ENCODE measurements at places on chromosomes 5 and 9. TPM values are rescaled to one million over a fixed set of nuclear protein-coding genes. Genes with fewer than 3 reads are reported as not detected.
A peak's percentile ranks its signal among the peaks of the same experiment; 100 is the strongest.

DNA sequence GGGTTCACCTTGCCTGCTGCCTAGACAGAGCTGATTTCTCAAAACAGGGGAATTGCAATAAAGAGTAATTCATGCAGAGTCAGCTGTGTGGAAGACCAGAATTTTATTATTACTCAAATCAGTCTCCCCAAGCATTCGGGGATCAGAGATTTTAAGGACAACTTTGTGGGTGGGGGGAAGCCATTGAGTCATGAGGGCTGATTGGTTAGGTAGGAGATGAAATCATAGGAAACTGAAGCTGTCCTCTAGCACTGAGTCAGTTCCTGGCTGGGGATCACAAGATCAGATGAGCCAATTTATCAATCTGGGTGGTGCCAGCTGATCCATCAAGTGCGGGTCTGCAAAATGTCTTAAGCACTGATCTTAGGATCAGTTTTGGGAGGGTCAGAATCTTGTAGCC is 159.1 kb upstream of the MAP1B start:
- no peak for DNase-seq

GRCh38 chr5:75374394-75374814 is 37.4 kb downstream of the HMGCR start:
- no peak for DNase-seq

DNA sequence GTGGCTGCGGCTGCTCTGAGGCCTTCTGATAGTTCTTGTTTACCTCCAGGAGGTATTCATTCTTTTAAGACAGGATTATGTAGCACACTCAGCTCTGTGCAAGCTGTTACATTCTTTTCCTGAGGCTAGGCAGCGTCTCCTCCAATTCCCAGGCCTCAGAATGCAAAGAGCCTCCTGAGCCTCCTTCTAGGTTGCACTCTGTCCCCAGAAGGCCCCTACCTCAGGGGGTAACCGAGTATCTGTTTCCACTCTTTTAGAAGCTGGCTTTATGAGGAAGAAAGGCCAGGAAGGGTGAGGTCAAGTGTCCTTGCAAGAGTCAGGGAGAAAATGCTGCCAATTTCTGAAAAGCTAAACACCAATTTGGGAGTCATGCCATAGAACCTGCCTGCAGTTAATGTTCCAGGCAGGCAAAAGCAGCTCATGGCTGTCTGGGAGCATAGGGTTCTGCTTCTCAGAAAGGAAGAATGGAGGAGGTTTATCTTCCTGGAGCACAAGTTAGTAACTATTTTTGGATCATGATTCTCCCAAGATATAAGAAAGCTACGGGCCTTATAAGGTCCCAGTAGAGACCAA is 178.9 kb downstream of the SEMA6A start:
- DNase-seq = no peak

DNA sequence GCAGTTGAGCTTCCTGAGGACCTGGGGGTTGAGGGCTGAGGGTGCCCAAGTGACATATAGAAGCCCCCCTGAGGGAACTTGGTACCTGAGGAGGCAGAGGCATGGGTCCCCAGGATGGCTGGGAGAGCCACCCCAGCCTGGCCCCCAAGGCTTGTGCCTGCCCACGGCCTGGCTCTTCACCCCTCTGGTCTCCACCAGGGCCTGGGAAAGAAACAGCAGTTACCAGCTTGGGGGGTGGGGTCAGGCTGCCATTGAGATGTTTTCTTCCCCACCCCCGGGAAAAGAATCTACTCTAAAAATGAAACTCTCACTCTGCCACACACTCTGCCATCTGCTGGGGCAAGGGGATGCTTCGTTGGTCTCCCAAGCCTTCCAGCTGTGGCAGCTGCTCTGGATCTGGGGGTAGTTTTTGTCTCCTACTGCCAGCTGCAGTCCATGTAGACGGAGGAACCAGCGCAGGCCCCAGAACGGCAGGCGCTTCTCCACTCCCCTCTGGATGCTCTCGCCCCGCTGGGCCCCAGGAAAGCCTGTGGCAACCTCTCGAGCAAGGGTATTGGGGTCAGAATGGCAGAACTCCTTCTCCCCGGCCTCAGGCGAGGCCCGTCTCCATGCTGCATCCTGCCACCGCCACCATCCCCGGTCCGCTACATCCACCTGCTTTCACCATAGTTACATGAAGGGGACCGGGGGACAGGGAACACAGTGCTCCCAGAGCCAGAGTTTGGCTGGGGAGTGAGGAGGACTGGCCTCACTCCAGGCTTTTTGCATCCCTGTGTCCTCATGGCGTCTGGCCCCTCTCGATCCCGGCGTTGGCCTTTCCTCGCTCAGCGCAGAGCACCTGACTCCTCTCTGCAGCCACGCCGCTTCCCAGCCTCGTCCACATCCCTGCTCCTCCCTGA is 123.5 kb downstream of the DAB2IP start:
- DNase-seq = no peak

DNA sequence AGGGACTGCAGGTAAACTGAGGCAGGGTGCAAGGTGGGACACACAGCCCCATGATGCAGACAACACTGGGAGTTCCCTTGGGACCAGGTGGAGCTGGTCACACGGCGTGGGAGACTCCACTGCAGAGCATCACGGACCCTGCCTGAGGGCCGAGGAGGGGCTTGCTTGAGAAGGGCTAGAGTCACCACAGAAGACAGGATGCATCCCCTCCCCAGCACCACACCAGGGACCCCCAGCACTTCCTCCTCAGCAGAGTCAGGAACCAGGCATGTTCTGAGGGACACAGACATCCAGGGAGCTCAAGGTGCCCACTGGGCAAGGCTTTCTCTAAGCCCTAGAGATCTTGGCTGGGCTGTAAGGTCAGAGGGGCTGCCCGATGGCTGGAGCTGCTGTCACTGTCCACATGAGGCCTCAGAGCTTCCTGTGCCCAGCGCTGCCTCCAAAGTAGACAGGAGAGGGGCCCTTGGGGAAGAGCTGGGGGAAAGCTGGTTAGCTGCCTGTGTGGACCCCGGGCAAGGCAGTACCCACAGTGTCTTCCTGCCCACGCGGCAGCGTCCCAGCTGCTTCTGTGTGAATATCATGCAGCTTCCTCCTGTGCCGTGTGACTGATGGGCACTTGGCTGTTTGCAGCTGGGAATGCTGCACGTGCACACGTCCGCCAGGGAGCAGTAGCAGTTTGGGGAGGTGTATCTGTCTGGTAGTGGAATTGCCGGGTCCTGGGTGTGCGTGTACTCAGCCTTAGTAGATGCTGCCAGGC is 176.6 kb downstream of the CACNA1B start:
- DNase-seq = no peak

DNA sequence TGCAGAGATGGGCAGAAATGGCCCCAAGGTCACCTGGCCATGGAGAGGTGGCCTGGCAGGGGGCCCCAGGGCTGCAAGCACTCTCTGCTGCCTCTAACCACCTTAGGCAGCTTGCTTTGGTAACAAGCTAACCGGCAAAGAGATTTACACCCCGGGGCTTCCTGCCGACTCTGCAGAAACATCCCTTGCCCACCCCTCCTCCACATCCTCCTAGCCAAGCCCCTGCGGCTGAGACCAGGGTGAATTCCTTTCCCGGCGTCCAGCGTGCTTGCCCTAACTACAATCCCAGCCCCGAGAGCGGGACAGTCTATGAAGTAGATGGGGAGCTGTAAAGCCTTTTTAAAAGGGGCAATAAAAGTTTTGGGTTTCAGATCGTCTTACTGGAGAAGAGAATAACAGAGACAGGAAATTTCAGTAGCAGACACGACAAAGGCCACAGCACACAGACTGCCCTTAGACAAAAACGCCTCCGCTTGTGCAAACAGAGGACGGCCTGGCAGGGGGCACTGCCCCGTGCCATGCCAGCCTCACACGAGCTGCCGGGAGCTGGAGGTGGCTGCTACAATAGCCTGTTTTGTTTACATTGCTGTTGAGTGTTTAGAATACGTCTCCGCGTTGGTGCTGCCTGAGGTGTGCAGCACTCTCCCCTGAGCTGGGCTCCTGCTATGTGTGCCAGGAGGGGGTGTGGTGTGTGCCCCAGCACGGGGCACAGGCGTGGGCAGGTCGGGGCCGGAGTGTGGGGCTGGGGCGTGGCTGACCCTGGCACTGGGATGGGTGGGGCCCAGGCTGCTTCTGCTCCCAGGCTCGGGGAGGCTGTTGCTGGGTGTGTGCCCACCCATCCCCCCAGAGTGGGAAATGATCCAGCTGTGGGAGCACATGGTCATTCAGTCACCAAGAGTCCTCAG is 15.3 kb downstream of the MYMK start:
- peak; percentile 77 for DNase-seq

GRCh38 chr9:35557320-35557719 is 47.7 kb upstream of the TESK1 start:
- no peak for DNase-seq

DNA sequence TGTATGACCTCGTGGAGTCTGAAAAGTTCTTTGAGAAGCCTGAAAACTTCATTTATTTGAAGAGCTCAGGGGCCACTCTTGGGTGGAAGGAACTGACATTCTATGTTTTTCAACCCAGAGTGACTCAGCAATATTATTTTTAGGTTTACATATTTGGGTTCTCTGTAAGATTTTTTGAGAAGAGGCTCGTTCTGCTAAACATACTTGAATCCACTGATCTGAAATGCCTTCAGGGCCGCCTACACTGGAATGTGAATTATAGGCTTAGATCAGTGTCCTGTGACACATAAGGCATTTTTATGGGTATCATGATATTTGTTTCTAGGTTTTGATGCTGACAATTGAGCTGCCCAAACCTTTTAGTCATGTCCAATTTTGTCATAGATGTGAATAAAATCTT is 86.2 kb downstream of the PSAT1 start:
- DNase-seq = no peak

Gene ANKRD34B
- 2.9 TPM for total RNA-seq

Gene PCDHGB4
- total RNA-seq = 16.6 TPM

Gene C5orf52
- total RNA-seq = not detected

Gene COL27A1
- total RNA-seq = 12.9 TPM

Gene CCDC192
- total RNA-seq = 1.3 TPM

All from GM23338 (cell line).